Lower lobe of right lung (tissue), 2 donors: ENCODE measurements at places on chromosomes 1 and 21. TPM values are rescaled to one million over a fixed set of nuclear protein-coding genes. Genes with fewer than 3 reads are reported as not detected.
A peak's percentile ranks its signal among the peaks of the same experiment; 100 is the strongest.

- no peaks in the 10 kb centered on the region for H3K27me3 ChIP-seq
- DNase-seq: no peak
- H3K27ac ChIP-seq: no peak overlapping the region
- H3K36me3 ChIP-seq: no peaks in the 10 kb centered on the region
- H3K4me1 ChIP-seq: no peaks in the 10 kb centered on the region
- H3K4me3 ChIP-seq: no peak overlapping the region
Measured at GRCh38 chr1:64121766-64122385, 81.5 kb upstream of the UBE2U start.

DNA sequence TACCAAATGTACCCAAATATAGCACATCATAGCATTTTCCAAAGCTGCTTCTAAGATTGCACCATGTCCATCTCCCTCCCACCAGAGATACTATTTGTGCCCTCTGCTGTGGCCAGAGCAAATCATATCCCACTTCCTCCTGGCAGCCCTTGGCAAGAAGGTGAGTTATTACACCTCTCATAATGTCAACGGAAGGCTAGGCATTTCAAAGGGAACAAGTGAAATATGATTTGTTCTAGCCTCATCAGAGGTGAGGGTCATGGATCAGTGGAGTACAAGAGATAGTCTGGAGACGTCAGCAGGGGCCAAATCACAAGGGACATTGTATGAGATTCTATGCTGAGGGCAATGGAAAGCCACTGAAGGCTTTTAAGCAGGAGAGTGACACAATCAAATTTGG lies 90.2 kb upstream of the BCAR3 start:
- DNase-seq: no peak
- no peak overlapping the region for H3K27ac ChIP-seq
- H3K36me3 ChIP-seq: no peaks in the 10 kb centered on the region
- H3K4me3 ChIP-seq: no peak overlapping the region

DNA sequence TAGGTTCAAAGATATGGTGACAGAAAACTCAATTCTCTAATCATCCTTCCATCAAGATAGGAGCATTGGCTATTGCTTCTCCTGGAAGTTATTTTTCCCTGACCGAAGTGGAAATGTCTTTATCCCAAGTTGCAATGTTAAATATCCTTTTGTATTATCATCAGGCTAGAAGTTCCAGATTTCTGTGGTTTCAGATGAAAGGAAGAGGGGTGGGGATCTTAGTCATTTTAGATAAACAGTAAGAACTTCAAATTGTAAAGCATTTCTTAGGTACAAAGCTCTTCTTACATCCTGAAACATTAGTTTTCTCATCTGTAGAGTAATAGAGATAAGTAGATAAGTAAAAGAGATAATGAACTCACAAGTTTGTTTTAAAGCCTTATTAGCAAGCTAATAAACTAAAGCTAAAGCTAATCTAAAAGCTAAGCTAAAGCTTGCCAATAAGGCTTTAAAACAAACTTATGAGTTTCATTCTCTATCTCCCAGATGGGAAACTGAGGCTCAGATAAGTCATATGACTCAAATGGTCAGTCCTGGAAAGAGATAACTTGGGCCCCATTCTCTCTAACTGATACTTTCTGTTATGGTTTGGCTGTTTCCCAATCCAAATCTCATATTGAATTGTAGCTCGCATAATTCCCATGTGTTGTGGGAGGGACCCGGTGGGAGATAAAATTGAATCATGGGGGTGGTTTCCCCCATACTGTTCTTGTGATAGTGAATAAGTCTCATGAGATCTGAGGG lies 99.2 kb upstream of the KCNK2 start:
- H3K36me3 ChIP-seq: no peaks in the 10 kb centered on the region
- no peak for DNase-seq
- no peaks in the 10 kb centered on the region for H3K27me3 ChIP-seq

- peak overlapping the region; percentile 87 for H3K27ac ChIP-seq
- peaks cover 36% of the 10 kb centered on the region for H3K4me1 ChIP-seq
- no peaks in the 10 kb centered on the region for H3K36me3 ChIP-seq
- H3K27me3 ChIP-seq: peaks cover 35% of the 10 kb centered on the region
- DNase-seq: peak; percentile 82
- H3K4me3 ChIP-seq: peak overlapping the region; percentile 51
Measured at GRCh38 chr1:31715087-31715872, 11.5 kb upstream of the COL16A1 start.

- H3K27me3 ChIP-seq: no peaks in the 10 kb centered on the region
- H3K4me1 ChIP-seq: peaks cover 41% of the 10 kb centered on the region
- H3K27ac ChIP-seq: peak overlapping the region; percentile 93
- peaks cover 38% of the 10 kb centered on the region for H3K36me3 ChIP-seq
- H3K4me3 ChIP-seq: peak overlapping the region; percentile 95
Measured at GRCh38 chr1:24644100-24644384, 940 bp downstream of the SRRM1 start.

FAM3B gene
- total RNA-seq: 4.8 TPM

TRABD2B gene
- 1.8 TPM for total RNA-seq
